ENCODE measurements at places on chromosomes 16 and 17.
A peak's percentile ranks its signal among the peaks of the same experiment; 100 is the strongest.

DNA sequence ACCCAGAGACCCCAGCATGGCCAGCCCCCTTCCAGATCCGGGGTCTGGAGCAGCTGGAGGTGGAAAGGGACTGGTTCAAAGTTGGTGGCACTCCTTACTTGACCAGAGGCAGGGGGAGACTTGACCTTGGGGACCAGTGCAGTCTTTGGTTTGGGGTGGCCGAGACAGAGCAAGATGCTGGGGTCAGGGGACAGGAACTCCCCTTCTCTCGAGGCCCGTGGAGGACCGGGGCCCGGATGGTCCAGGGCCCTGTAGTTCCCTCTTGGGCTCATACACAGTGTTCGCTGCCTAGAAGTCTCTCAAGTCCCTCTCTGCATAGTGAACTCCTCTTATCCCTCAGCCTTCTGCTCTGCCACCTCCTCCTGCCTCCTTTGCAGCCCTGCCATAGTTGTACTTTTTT is 601 bp upstream of the PRSS33 start:
- DNase-seq, result no peak

- DNase-seq, result no peak
Observed at GRCh38 chr17:35752945-35753764, at the start of gene GAS2L2. Gene GAS2L2, minus strand, starts transcription at chr17:35753239. Its CDS starts 389 bp downstream, at chr17:35752850.

GRCh38 chr17:48954300-48954755 is 9.7 kb upstream of the SNF8 start:
- DNase-seq, result no peak

DNA sequence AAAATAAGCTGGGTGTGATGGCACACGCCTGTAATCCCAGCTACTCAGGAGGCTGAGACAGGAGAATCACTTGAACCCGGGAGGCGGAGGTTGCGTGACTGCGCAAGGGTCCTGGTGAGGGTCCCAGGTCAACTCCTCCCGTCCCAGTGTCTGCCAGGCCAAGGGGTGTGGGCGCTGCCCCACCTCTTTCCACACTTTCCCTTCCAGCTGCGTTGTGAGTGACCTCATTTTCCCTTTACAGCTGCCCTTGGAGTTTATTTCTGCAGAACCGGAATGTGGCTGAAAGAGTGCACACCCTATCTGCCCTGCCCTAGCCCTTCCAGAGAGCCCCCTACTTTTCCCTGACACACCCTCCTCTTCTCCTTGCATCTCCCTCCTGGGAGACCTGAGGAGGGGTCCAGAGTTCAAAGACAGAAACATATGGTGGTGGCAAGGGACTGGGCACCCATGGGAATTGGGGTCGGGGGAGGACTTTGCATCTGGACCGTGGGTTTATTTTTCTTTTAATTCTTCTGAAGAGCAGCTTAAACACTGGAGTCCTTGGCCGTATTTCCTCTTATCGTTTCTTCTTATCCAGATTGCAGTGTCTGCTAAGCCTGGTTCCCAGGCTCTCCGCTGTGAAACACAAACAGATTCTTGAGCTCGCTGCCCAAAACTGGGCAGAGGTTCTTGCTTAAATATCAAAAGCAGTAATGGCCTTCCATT is 20.9 kb downstream of the MRC2 start:
- no peak for DNase-seq

GRCh38 chr17:77819497-77819896 is 139.0 kb upstream of the TNRC6C start:
- DNase-seq, result no peak

- no peak for DNase-seq
Observed at GRCh38 chr17:67018471-67019434, 25.6 kb upstream of the CACNG1 start.

GRCh38 chr17:59754552-59754951 is 47.1 kb downstream of the VMP1 start:
- DNase-seq, result no peak

- no peak for DNase-seq
Observed at GRCh38 chr17:17824119-17824782, 12.5 kb downstream of the SREBF1 start.

- DNase-seq, result no peak
Observed at GRCh38 chr17:48576479-48577309, 1.5 kb downstream of the HOXB4 start.

GRCh38 chr16:75112734-75113491 is 3.7 kb downstream of the LDHD start:
- no peak for DNase-seq

- no peak for DNase-seq
Observed at GRCh38 chr16:89880477-89881367, 7.3 kb downstream of the TCF25 start.

GRCh38 chr17:48825446-48826381 is 5.1 kb upstream of the CALCOCO2 start:
- no peak for DNase-seq

DNA sequence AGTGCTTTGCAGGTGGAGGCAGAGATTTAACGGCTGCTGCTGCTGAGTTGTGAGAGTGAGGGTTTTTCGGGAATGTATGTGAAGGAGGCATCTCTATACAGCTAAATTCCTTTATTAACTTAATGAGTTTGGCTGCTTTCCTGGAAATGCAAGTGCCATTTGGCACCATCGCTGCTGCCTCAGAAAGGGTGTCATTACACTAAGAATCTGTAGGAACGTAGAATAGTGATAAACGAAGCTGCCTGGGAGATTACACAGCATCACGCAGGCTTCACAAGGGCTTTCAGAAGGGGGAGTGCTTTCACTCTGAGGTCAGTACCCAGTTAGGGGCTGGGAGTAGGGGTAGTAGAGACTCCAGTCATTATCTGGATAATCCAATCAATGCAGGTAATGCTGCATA is 14.1 kb upstream of the NLRP1 start:
- no peak for DNase-seq

DNA sequence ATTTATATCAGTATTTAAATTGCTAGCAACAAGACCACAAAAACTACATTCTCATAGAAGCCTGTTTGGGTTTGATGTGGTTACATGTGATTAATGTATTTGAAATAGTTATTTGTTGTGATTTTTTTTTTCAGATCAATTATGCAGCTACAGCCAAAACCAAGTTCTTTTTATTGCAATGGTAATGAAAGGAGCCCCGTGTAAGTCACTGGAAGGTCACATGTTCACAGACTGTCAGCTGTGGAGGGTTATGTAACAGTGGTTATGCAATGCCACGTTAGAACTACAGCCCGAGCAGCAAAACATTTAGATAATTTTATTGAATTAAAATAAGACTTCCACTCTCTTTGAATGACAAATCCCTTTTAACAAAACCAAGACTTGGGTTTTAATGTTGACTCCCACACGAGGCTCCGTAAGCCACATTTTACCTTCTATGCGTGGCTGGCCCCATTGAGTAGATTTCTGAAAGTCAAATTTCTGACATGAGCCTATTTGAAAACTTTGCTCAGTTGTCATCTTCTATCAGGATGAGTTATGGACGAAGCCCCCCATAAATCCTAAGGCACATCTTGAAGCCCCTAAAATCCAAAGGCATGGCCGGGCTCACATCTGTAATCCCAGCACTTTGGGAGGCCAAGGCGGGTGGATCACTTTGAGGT is 41.8 kb upstream of the SEC14L1 start:
- DNase-seq, result no peak

- no peak for DNase-seq
Observed at GRCh38 chr16:66175058-66175457, 191.4 kb upstream of the CDH5 start.

DNA sequence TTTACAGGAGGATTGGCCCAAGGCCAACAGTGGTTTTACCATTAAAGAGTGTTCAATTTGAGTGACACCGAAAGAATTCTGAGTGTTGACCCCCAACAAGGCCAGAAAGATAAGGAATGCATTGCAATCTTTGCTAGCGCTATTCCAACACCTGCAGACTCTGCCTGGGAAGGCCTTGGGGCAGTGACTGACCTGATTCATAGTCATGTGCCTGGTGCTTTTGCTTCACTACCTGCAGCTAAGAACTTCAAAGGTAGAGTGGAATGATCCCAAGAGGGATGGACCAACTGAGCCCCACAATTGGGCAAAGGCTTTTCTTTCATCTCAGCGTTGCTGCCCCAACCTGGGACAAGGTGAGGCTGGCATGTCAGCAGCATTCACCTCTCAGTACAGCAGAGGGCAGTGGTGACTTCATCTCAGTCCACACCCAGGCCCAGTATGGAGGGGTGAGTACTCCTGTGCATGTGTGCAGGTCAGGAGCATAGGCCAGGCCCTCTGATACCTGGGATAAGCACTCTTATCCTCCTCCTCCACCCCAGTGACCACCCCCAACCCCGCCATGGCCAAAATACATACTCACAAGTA is 149.6 kb upstream of the GNAO1 start:
- peak; percentile 14 for DNase-seq

GRCh38 chr17:66995944-66996343 is 31.4 kb downstream of the CACNG4 start:
- no peak for DNase-seq

Data from activated CD8-positive, alpha-beta memory T cell treated with anti-CD3 and anti-CD28 coated beads, Interleukin-2, amount 50 U/mL, for 4 hours (primary cell).